NB4 (cell line): ENCODE measurements at places on chromosomes 1 and 21.

DNA sequence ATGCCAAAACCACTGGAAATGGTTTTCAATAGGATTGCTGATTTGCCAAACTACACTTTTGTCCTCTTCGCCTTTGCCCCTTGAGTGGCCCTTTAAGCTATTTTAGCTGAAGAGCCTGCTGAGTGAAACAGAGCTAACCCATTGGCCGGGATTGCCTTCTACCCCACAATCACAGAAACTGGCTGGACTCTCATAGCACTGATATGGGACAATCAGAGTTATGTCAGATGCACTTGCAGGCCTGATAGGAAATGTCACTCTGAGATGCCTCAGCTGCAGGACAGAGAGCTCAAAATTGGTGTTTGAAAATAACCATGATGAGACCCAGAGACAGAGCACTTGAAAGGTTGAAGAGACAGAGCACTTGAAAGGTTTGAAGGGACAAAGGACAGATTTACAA is 354.4 kb downstream of the BRINP2 start:
- DNase-seq = no peak

- no peak for DNase-seq
Measured at GRCh38 chr1:32933742-32934322, 30.8 kb downstream of the RNF19B start.

GRCh38 chr1:156583821-156584622 is 4.5 kb downstream of the TTC24 start:
- peak; percentile 86 for DNase-seq

DNA sequence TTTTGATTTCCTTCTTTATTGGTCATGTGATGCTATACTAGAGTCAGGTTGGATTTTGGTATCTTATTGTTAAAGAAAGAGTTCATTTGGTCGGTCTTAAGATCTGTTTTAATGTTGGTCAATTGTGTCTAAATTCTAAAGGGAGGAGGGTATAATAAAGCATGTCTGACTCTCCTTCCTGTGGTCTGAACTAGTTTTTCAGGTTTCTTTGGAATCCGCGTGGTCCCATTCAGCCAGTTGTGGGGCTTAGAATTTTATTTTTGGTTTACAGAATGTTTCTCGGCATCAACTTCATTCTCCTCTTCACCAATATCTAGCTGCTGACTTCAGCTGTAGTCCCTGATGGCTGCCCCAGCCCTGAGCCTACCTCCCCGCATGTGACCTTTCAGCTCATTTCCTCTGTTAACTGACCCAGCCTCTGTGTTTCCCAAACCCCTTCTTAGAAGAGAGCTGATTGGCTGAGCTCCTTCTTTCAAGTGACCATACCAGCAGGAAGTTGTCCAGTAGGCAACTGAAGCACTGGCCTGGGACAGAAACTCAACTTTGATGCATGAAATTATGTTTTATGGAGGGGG is 8.7 kb upstream of the MYOC start:
- DNase-seq = no peak

GRCh38 chr1:15654091-15654690 is 29.9 kb upstream of the PLEKHM2 start:
- no peak for DNase-seq

DNA sequence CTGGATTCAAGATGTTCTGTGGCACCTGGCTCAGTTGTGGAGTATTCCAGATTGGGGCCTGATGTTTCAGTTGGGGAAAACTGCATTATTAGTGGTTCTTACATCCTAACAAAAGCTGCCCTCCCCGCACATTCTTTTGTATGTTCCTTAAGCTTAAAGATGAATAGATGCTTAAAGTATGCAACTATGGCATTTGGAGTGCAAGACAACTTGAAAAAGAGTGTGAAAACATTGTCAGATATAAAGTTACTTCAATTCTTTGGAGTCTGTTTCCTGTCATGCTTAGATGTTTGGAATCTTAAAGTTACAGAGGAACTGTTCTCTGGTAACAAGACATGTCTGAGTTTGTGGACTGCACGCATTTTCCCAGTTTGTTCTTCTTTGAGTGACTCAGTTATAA is 7.2 kb downstream of the FPGT start:
- no peak for DNase-seq

- DNase-seq = no peak
Measured at GRCh38 chr21:14585122-14585521, 39.0 kb upstream of the SAMSN1 start.

- DNase-seq = no peak
Measured at GRCh38 chr1:62599044-62599443, 1.7 kb downstream of the ANGPTL3 start.

- DNase-seq = no peak
Measured at GRCh38 chr21:41630249-41630648, 122.3 kb upstream of the TMPRSS2 start.

DNA sequence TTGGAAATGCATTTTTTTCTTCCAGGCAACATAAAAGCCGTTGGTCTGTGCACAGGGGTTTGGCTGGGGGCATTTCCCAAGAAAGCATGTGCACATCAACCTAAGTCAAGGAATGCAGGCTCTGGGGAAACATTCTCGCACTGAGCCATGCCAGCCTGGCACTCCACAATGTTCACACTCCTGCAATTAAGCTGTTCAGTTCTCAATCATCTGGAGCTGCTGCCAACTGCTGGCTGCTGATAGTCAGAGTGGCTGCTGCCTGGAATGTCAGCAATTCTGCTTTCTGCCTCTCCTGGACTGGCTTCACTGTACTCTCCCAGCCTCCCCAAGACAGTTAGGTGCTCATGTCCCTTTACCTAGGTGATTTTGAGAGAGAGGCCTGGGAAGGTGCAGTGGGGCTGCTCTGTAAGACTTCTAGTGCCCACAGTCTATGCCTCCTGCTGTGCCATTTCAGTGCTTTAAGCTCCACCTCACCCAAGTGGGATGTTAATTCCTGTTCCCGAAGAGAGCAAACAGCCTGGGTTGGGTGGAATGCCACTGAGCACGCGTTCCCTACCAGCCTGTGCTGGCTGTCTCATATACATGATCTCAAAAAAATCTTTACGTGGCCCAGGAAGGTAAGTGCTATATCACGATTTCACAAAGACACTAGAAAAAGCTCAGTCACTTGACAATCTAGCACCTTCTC is 131.7 kb downstream of the BRINP2 start:
- no peak for DNase-seq

GRCh38 chr1:204112876-204113730 is 38.7 kb downstream of the ETNK2 start:
- DNase-seq = no peak

DNA sequence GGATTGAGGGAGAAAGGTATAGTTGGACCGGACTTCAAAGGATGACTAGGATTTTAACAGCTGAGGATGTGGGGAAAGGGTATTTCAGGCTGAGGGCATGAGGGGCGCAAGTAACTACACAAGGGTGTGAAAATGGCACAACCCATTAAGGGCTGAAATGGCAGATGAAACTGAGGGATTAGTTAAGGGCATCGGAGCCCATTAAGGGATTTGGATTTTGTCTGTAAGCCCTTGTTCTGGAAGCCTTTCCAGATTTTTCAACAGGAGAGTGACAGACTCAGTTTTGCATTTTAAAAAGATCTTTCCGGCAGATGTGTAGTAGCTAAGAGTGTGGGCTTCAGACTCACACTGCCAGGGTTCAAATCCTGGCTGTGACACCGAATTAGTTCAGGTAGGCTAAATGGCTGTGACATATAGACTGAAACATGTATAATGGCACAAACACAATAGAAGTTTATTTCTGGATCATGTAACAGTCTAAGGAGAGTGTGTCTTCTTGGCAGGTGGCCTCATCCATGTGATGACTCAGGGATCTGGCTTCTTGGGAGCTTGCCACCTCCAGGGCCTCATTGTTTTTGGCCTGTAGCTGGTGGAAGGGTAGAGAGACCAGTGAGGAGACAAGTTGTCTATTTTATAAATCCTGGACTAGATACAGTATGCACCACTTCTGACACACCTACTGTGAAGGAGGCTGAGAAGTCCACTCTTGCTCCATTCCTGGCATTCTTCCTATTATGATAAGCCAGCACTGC is 49.6 kb downstream of the UBE2T start:
- no peak for DNase-seq

GRCh38 chr21:31993826-31994825 is 121.3 kb downstream of the HUNK start:
- DNase-seq = no peak

DNA sequence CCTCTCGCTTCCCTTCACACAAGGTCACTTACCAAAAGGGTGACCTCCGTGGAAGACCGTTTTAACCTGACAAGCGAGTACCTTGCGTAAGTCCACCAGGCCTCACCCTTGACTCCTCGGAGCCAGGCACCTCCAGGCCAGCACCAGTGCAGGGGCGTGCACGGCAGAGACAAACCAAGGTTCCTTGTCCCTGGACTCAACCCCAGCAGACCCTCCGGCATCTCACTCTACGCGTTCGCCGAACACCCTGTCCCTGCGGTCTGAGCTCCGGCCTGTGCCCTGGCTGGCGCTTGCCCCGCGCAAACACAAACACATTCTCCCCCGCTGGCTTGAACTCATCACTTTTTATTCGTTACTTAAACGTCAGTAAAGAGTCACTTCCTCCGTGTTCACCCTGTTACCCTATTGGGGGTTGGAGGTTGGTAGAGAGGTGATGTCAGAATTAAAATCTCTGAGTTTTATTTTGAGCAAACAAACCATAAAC is 4.5 kb downstream of the TBX15 start:
- DNase-seq = no peak

GRCh38 chr1:179047636-179047997 is 21.9 kb downstream of the FAM20B start:
- DNase-seq = no peak

DNA sequence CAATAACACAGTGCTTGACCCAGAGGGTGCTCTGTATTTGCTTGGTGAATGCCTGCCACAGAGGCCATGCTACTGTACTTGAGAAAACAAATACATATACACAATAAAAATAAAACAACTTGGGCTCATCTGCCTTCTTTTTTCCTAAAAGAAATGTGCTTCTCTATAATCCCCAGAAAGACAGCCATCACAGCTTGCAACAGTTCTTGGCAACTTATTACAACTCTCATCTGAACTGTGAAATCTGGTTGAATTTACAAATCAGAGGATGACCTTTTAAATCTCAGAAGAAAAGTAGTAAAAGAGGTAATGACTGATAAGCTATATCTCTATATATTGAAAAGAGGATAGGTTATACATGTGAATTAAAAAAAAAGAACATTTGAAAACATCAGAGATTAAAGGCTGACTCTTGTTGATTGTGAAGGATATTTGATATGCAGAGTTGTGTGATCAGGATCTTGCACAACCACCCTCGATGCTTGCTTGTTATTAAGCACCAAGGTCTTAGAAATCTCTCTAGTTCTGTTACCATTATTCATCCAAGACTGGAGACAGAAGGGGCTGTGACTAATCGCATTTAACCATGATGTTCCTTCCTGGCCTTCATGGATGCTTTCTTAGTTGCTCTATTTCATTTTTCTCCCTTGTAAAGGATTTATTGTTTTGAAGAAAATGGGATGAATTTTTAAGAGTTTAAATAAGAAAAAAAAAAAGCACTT is 213.4 kb downstream of the APP start:
- no peak for DNase-seq

DNA sequence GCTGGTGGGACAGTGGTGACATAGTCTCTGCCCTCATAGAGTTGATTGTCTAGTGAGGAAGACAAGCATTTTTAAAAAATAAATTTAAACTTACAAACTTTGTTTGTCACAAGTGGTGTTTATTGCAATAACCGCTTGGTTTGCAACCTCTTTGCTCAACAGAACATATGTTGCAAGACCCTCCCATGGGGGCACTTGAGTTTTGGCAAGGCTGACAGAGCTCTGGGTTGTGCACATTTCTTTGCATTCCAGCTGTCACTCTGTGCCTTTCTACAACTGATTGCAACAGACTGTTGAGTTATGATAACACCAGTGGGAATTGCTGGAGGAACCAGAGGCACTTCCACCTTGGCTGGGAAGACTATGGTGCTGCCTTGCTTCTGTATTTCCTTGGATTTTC is 58.4 kb downstream of the LAMC2 start:
- peak; percentile 97 for DNase-seq

- peak; percentile 40 for DNase-seq
Measured at GRCh38 chr1:158179301-158180041, 1.2 kb upstream of the CD1D start.

- no peak for DNase-seq
Measured at GRCh38 chr1:216032284-216032683, 391.0 kb downstream of the USH2A start.

DNA sequence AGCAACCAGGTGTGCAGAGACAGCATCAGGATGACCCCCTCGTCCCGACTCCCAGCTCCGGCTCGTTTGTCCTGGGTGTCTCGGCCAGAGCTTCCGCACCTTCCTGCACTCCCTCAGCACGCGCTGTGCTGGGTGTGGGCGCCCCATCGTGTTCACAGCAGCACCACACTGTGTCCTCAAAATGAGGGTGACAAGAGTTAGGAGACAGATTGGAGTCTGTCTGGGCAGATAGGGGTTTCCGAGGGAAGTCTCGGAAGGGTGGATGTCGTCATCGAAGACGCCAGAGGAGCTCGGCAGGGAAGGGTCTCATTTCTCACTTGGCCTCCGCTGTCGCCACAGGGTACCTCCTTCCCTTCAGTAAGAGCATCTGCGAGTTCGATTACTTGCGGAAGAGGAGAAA is 4.1 kb downstream of the CCDC27 start:
- no peak for DNase-seq

- DNase-seq = peak; percentile 30
Measured at GRCh38 chr1:17485281-17485680, 45.8 kb upstream of the RCC2 start.

GRCh38 chr1:226363801-226364513 is 43.9 kb downstream of the PARP1 start:
- no peak for DNase-seq

DNA sequence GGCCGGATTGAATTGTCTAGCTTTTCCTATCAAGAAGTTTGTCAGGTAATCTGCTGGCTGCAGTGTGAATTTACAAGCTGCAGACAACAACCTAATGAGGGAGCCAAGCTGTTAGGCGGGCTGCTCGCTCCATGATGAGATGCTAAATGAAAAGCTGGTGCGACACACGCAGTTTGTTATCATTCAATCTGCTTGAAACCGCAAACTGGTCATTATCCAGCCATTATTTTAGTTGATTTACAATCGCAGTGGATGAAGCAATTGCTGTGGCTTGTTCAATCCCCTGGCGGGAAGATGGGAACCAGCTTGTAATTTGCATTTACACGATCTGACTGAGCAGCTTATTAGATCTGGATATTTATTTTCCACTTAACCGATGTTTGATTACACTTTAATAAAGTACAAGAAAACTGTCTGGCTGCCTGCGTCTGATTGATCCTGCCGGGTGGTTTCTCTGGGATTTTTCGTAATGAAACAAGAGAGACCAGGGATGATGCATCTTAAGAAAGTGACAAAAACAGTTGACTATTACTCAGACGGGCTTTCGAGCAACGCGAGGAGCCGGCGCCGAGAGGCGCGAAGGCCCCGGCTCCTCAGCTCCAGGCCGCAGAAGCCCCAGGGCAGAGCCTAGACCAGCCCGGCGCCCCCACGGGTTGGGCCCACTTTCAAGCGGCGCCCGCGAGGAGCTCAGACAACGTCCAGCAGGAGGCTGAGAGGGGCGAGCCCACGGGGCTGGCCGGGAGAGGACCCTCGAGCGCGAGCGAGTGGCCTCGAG is 118.0 kb upstream of the BARHL2 start:
- DNase-seq = peak; percentile 9
